GM12878 (cell line): ENCODE measurements at places on chromosomes 13 and 19.

DNA sequence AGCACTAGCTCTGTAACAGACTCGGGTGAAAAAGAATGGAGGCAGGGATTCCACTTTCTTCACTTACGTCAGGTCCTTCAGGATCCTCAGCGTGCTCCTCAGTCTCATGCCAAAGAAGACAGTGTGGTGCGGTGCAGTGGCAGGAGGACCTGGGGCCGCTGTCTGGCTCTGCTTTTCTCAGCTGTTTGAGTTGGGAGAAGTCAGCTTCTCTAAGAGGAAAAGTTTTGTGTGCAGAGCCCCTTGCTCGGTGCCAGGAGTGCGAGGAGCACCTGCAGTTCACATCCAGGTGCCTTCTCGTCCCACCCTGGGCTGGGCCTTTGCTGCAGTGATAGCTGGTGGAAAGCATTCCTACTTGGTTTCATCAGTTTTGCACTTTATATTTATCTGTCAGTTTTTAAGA, 77.9 kb upstream of the TEX29 start:
- no peak for DNase-seq

GRCh38 chr19:32519023-32519422, 62.0 kb upstream of the PDCD5 start:
- DNase-seq = no peak

DNA sequence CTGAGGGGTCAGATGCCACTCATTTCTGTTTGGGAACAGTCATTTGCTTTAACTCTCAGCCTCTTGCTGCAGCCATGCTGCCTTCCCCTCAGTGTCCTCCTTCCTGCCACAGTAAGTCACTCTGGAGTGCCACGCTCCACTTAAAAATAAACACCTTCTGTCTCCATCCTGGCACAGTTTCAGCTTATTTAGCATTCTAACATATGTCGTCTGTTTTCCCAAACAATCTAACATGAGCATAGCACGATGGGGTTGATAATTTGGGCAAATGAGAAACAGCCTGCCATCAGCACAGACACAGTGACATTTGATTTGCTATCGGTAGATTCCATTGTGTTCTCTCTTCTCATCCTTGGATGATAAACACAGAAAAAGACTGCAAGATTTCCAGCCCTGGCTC, 768.6 kb downstream of the UQCRFS1 start:
- DNase-seq = no peak

DNA sequence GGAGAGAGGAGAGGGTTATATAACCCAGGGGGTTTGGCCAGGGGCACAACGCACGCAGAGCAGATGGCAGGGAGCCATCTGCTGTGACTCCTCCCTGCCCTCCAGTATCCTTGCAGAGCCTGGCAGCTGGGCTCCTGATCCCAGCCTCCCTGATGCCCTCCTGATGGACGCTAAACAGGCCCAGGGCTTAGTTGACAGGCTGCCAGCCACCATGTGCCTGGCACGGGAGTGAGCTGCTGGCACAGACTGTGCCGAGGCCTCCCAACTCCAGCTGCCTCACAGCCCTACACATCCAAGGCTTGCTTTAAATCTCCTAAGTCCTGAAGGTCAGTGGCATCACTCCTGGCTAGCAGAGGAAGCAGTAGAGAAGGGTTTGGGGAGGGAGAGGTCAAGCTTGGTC, 16.7 kb downstream of the SYDE1 start:
- no peak for DNase-seq

DNA sequence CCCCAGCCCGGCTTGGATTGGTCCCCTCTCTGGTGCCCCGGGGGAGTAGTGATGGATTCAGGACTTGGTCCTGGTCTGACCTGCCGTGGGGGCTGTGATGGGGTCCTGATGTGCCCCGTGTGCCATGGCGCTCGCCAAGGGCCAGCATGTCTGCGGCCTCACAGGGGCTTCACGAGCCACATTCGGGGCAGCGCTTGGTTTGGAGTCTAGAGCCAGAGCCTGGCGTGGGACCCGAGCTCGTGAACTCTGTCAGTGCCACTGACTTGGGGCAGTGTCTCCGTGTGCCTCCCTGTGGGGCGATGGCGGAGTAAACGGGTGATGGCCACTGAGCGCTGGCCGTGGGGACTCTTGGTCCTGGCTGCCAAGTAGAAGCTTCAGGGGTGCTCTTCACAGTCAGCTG, 17.1 kb downstream of the KDM4B start:
- no peak for DNase-seq

DNA sequence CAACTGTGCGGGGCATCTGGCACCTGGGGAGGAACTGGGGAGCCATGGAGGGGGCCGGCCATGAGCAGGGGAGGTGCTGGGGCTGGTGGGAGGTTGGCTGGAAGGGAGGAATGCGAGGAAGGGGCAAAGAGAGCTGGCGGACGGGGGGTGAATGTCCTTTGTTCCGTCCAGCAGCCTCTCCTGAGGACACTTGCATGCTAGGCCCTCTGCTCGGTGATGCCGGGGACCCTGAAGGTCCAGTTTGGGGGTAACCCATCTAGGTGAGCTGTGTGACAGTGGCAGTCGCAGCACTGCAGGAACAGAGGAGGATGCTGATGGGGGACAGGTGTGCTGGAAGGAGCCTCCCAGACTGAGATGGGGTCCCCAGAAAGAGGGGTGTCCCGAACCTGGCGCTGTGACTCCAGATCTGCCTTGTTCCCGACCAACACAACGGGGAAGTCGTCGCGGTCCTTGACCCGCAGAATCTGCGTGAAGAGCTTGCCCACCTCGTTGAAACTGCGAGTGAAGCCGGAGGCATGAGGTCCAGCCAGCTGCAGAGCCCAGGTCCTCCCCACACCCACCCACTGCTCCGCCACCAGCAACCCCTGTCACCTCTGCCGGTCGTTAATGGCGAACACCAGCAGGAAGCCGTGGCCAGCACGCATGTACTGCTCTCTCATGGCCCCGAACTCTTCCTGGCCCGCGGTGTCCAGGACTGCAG, 3.6 kb downstream of the RRAS start:
- DNase-seq = no peak

- DNase-seq = no peak
Observed at GRCh38 chr19:19306191-19306590, 14.1 kb downstream of the SUGP1 start.

- DNase-seq = no peak
Observed at GRCh38 chr13:114259374-114259773, 22.0 kb upstream of the UPF3A start.

DNA sequence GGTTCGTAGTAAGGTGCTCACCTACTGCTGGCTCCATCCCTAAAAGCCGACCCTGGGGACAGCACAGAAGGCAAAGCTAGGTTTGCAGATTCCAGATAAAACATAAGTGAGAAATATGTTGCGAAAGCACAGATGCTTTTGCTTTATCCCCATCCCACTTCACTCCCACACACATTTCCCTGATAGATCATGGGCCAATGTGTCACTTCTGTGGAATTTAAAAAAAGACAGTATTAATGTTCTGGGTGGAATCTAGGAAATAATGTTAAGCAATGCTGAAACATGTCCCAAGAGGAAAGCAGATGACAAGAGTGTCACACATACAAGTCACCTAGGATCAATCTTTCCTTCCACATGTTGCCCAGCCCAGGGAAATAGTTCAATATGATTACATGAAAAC, 661.0 kb upstream of the MIR17HG start:
- DNase-seq = no peak

GRCh38 chr13:27125357-27126282, 46.0 kb downstream of the USP12 start:
- no peak for DNase-seq

- DNase-seq = no peak
Observed at GRCh38 chr19:21022996-21023395, 2.5 kb downstream of the ZNF430 start.

- DNase-seq = no peak
Observed at GRCh38 chr19:1253514-1254080, 5.2 kb downstream of the MIDN start.

DNA sequence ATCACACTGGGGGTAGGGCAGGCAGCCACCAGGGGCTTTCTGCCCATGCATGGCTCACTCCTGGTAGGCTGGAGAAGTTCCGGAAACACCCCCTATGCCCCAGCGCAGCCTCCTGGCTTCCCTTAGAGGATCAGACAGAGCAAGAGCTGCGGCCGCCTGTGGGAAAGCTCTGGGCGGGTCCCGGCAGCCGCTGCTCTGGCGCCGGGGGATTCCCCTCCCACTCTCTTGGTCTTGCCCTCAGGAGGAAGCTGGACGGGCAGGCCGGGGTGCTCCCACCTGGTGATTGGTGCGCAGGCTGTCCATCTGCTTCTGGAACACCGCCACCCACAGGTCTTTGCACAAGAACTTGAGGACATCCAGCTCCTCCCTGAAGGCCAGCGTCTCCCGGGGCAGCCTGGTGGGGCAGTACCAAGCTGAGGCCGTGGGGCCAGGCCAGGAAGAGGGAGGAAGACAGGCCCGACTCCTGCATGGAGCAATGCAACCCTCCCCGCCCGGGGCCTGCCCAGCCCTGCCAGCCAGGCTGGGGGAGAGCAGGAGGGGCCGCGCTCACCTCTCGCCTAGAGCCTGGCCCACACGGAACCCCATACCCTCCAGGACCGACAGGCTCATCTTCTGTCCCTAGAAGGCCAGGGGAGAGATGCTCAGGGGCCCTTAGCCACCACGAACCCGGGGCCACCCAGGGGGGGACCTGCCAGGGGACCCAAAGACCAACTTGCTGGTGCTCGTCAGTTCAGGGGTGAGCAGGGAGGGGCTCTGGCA, 4.0 kb upstream of the NKPD1 start:
- DNase-seq = peak; percentile 64

- DNase-seq = peak; percentile 30
Observed at GRCh38 chr13:91904005-91904404, 505.6 kb downstream of the GPC5 start.

DNA sequence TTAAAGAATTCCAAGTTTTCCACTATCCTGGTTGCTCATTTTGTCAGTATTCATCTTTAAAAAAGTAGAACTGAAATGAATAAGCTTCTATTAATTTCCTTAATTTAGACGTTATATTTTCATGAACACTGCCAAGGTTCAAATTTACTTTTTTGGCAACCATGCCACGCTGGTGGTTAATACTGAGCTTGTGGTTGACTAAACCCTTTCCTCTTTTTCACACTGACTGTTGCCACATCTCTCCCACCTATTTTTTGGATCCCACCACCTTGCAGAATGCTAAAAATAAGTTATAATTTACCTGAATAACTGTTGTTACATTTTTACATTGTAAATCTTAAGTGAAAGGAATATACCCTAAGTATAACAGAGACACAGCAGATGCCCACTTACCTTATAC, 45.0 kb downstream of the FLT3 start:
- no peak for DNase-seq

DNA sequence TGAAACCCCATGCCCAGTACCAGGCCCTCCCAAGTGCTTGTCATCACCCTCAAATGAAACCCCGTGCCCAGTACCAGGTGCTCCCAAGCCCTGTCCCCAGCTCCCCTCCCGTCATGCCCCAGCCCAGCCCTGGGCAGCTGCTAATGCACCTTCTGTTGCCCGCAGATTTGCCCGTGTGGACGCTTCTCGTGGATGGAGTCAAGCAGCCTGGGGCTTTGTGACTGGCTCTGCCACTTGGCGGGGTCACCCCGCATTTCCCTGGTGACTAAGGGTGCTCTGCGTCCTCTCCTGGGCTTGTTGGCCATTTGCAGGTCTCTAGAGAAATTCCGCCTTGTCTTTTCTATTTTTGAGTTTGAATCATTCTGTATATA, 82.7 kb downstream of the ATP11A start:
- DNase-seq = no peak

DNA sequence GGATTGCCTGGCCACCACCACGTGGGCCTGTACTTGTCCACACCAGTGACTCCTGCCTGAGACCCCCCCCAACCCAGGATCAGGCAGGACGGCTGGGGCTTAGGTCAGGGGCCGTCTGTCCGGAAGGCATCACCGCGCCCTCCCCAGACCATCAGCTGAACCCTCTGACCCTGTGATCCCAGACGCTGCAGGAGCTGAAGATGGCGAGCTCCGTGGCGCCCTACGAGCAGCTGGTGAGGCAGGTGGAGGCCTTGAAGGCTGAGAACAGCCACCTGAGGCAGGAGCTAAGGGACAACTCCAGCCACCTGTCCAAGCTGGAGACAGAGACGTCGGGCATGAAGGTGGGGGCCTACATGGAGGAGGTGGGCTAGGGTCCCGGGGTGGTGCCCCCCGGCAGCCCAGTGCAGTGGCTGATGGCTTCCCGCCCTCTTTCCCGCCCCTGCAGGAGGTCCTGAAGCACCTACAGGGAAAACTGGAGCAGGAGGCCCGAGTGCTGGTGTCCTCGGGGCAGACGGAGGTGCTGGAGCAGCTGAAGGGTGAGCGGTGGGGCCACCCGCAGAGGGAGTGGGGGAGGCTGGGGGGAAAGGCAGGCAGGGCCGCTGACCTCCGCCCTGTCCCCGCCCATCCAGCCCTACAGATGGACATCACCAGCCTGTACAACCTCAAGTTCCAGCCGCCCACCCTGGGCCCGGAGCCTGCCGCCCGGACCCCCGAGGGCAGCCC, 3.0 kb downstream of the APC2 start:
- no peak for DNase-seq

GRCh38 chr13:111322916-111323331, 2.5 kb downstream of the TEX29 start:
- DNase-seq = no peak

- DNase-seq = no peak
Observed at GRCh38 chr19:6260912-6261650, 18.7 kb downstream of the MLLT1 start.

DNA sequence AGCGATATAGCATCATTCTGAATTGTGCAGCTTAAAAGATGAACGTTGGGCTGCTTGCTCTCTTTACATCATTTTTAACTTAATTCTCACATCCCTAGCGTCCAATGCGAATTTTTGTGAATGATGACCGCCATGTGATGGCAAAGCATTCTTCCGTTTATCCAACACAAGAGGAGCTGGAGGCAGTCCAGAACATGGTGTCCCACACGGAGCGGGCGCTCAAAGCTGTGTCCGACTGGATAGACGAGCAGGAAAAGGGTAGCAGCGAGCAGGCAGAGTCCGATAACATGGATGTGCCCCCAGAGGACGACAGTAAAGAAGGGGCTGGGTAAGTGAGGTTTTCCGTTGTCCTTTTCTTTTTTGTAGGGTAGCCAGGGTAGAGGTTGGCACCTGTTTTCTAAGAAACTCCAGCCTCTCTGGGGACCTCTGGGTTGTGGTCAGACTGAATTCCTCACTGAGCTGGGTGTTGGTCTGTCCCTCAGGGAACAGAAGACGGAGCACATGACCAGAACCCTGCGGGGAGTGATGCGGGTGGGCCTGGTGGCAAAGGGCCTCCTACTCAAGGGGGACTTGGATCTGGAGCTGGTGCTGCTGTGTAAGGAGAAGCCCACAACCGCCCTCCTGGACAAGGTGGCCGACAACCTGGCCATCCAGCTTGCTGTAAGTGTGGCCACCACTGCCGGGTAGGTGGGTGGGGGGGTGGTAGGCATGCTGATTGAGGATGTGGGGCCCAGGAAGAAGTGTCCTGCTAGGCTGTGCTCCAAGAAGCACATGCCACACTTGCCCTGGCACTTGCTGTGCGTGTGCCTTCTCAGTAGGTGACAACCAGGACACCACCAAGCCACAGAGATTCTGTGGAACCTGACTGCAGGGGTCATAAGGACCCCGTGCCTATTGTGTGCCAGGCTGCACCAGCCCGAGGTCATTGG, 17.0 kb downstream of the ILF3 start:
- DNase-seq = no peak
